ENCODE measurements at places on chromosomes 3 and 15.

GRCh38 chr3:188890572-188891270, 281.1 kb upstream of the TPRG1 start:
- DNase-seq: no peak

GRCh38 chr3:195537995-195538394, 5.1 kb downstream of the PPP1R2 start:
- no peak for DNase-seq

- no peak for DNase-seq
Measured at GRCh38 chr15:76105391-76105790, 45.6 kb downstream of the TMEM266 start.

DNA sequence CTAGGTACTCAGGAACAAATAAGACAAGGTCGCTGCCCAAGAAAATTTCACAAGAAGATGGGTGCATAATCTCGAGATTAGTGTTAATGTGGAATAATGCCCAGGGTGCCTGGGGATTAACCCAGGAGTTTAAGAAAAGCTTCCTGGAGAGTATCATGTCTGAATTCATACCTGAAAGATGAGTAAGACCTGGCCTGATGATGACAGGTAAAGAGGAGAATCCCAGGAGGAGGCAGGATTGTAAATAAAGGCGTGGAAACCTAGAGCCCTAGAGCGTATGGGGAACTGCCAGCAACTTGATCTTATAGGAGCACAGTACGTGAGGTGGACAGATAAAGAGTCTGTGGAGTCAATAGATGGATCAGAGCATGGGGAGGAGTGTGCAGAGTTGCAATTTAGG, 43.0 kb downstream of the ARRDC4 start:
- no peak for DNase-seq

GRCh38 chr3:42257007-42257406, 9.0 kb downstream of the CCK start:
- no peak for DNase-seq

DNA sequence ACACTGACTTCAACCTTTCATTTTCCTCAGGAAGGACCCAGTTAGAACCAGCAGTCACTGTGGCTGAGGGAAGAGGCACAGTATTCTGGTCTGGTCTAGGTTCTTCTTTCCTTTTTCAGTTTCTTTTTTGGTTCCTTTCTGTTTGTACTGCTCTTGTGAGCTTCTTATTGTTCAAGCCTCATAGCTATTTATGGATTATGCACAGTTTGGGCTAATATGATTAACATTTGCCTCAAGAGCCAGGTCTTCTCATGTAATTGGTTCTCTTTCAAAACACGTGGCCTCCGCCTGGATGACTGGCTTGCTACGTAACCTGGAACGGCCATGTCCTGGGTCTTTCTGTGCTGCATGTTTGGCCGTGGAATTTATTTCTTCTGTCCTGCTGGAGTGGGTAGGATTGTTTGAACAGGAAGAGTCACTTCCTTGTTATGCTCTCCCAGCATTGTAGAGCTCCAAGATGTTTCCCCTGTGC, 43.3 kb downstream of the RBMS3 start:
- DNase-seq: no peak

GRCh38 chr3:45647148-45647619, 42.0 kb upstream of the SACM1L start:
- no peak for DNase-seq

DNA sequence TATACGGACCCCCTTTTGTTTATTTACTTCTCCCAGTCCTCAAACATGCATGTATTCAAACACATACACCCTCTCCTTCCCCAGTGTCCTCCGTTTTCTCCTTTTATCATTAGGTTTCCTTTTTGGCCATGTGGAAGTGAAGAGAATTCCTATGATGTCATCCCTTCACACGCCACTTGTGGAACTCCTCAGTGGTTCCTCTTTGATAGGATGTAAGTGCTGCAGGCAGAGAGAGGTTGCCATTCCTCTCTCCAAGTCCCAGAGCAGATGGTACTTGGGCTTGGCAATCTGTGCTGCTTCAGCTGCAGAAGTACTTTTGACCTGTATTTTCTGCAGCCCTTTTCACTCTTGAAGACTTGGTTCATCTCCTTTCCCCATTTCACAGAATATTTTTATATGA, 32.9 kb upstream of the CRTC3 start:
- DNase-seq: no peak

GRCh38 chr3:169769287-169770181, at the start of gene ACTRT3:
ACTRT3 (minus strand) TSS chr3:169769561; CDS start chr3:169769520, 41 bp downstream.
- peak; percentile 81 for DNase-seq

DNA sequence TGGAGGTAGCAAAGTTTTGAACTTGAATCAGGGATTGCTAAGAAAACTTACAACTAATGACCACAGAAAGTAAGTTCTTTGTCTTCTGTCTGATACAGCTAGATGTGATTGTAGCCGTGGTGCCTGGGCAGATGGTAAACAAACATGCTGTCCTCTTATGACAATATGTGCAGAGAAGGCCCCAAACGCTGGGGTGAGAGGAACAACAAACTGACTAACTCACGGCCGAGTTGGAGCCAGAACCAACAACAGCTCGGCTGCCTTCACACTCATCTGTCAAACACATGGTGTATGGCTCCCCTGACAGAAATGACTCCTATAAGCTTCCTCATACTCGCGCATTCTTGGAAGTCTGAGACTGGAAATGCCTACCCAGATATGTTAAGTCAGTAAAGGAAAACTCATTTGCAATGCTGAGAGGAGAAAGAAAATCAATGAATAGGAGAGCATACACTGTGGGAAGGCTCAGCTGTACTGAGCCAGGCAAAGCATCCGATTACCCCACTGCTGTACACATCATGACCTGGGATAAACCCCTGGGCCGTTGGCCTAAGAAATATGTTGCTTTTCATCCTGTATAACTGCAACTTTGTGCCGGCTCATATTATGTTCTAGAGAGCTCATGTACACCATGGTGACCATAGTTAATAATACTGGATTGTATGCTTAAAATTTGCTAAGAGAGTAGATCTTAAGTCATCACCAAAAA, 5.7 kb downstream of the THBS1 start:
- no peak for DNase-seq

DNA sequence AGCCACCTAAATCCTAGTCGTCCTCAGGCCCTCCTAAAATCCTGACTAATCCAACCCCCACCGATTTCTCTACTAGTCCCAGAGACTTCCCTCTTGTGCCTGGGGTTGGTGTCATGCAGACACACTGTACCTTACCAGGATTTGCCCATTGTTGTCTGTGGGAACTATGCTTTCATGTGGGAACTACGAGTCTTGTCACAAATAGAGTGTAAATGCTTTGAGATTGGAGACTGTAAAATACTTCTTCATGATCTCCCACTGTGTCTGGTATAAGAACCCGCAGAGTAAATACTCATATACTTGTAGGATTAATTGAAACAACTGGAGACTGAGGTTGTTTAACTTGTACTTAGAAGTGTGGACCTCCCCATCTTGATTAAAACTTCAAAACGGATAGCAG, 11.2 kb downstream of the B3GNT5 start:
- no peak for DNase-seq

DNA sequence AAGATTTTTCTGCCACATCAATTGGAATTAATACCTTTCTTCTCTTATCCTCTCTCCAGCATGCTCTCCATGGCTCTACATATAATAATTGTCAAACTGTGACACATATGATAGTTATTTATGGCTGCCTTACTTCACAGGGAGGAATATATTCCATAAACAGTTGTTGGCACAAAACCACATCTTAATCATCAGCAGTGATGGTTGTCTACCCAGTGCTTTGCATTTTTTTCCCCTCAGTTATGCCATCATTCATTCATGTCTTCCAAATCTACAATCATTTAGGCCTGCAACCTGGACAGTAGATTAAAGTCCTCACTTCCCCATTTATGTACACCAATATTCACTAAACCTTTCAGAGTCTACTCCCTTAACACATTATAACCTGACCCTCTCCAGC, 107.7 kb downstream of the THRB start:
- no peak for DNase-seq

DNA sequence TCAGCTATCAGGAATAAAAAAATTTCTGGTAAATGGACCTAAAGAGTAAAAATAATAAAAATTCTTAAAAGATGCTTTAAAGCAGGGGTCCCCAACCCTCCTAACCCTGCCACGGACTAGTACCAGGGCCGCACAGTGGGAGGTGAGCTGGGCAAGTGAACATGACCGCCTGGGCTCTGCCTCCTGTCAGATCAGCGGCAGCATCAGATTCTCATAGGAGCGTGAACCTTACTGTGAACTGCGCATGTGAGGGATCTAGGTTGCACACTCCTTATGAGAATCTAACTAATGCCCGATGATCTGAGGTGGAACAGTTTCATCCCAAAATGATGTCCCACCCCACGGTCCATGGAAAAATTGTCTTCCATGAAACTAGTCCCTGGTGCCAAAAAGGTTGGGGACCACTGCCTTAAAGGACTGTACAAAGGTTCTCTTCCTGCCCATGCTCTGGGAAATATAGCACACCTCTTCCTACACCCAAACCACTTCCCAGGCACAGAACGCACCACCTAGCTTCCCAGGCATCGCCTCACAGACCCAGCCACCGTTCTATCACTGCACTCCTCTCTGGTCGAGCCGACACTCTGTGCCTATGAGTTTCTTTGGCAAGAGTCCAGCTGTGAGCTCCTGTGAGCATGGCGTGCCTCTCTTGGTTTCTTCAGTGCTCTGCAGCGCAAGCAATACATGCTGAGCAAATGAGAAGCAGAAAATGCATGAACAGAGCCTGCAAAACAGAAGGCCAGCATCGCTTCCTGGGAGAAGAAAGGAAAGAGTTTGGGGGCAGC, 104.9 kb downstream of the OCA2 start:
- DNase-seq: no peak

GRCh38 chr3:172138193-172138537, 98.8 kb downstream of the FNDC3B start:
- no peak for DNase-seq

GRCh38 chr3:123700791-123701722, 116.2 kb upstream of the HACD2 start:
- DNase-seq: no peak

DNA sequence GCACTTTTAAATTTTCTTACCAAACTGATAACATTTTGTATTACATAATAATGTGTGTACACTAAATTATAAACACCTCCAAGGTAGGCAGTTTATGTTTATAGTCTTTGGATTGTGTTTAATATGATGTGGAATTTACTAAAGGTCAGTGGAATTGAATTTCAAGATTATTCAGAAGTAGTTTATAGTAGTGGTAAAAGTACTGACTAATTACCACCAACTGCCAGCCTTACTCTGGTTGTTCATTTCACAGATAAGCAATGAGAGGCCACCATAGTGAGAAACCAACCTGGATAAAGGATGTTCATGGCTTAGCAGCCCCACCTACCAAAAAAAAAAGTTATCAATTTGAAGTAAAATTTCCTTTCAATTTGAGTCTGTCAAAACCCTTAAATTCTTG, 54.0 kb upstream of the EIF5A2 start:
- no peak for DNase-seq

GRCh38 chr15:89126009-89126408, 37.8 kb downstream of the ABHD2 start:
- no peak for DNase-seq

DNA sequence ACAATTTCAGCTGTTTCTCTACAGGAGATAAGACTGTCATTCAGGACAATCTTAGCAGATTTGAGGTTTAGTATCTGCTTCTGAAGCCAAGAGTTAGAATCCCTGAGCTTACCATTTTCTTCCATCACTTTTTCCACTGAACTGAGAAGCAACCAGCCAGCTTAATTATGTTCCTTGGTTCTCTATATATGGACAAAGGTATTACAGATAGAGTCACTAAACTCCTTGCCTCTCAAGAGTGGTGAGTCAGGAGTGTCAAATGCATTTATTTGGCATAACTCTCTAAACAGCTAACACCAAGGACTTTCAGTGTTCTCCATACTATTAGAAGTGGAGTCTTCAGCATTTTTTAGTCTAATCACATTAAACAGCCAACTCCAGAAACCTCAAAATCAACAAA, 239.3 kb downstream of the ALCAM start:
- no peak for DNase-seq

- no peak for DNase-seq
Measured at GRCh38 chr3:156535162-156535627, 19.7 kb downstream of the SSR3 start.

- peak; percentile 65 for DNase-seq
Measured at GRCh38 chr3:88203642-88204055, 53.9 kb downstream of the C3orf38 start.

DNA sequence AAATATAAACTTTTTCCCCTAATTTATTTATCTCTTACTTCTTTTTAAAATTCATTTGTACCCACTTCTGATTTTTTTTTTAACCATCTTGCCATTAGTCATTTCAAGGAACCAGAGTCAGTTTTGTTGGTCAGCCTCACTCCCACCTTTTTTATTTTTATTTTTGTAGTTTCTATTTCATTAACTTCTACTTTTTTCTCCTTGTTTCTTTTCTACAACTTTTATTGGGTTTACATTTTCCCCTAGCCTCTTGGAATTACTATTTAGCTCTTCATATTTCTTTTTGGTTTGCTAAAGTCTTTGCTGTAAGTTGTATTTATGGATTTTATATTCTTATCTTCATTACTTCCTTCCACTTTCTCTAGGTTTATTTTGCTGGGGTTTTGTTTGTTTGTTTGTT, 13.7 kb upstream of the VEPH1 start:
- DNase-seq: no peak

DNA sequence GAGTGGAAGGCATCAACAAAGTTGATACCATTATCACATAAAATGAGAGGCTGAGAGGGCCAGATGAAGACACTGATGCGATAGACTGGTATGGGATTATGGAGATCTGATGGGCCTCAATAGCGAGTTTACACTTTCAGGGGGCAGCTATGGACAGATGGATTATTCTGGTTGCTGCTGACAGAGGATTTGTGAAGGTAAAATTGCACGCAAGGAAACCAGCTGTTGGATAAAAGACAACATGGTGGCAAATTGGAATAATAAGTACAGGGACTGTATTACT, 203.9 kb downstream of the MBNL1 start:
- DNase-seq: no peak
